ENCODE measurements at places on chromosomes 3 and 15.

- no peak for DNase-seq
Observed at GRCh38 chr3:134037168-134037567, 7.4 kb upstream of the SLCO2A1 start.

GRCh38 chr3:52930748-52931147 lies 33.4 kb upstream of the STIMATE start:
- DNase-seq: no peak

DNA sequence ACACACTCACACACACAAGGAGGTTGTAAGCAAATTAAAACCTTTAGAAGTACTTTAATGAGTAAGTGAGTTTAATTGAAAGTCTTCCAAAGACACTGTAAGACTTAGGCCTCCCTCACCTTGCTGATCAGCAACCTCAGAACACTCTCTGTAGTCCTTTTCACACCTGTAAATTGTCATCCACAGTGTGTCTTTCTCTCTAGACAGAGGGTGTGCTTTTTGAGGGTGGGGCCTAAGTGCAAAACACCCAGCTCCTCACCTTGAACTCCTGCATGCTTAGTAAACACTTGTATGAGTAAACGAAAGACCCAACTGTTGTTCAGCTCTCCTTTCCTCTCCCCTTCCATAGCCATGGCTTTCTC lies 183.2 kb upstream of the IL12A start:
- no peak for DNase-seq

DNA sequence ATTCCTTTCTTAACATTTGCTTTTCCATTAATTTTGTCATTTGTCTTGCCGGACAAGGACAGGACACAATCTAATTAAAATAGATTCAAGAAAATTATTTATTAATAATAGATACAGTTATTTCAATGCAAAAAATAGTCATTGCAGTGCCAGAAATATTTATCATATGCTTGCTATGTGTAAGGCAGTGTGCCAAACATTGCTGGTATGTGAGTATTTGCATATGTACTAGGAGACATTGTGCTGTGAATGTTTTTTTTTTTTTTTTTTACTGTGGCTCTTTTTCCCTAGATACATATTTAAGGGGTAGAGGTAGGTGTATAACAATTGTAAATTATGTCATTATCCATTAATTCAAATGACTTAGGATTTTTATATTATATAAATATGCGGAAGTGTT lies 23.3 kb downstream of the SPRED1 start:
- peak; percentile 90 for DNase-seq

- no peak for DNase-seq
Observed at GRCh38 chr3:11009898-11010297, 17.4 kb downstream of the SLC6A1 start.

DNA sequence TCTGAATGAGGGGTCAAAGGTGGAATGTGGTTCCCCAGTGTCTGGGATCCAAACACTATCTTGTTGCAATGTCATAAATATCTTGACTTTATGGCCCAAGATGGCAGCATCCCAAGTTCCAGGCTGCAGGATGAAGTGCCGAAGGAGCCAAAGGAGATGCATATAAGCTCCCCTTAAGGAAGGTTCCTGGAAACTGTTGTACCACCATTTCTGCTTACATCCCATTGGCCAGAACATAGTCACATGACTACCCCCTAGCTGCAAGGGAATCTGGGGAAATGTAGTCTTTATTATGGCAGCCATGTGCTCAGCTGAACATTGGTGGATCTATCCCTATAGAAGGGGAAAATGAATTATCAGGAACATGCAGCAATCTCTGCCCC lies 54.3 kb downstream of the BDH1 start:
- no peak for DNase-seq

GRCh38 chr3:14885307-14885706 lies 62.1 kb upstream of the NR2C2 start:
- DNase-seq: no peak

GRCh38 chr3:65723985-65724384 lies 314.7 kb downstream of the MAGI1 start:
- no peak for DNase-seq

GRCh38 chr15:99435877-99436541 lies 129.8 kb upstream of the MEF2A start:
- DNase-seq: no peak

GRCh38 chr15:95620934-95621579 lies 709.4 kb upstream of the NR2F2 start:
- peak; percentile 25 for DNase-seq

GRCh38 chr3:14305324-14305723 lies 97.1 kb upstream of the SLC6A6 start:
- DNase-seq: no peak

DNA sequence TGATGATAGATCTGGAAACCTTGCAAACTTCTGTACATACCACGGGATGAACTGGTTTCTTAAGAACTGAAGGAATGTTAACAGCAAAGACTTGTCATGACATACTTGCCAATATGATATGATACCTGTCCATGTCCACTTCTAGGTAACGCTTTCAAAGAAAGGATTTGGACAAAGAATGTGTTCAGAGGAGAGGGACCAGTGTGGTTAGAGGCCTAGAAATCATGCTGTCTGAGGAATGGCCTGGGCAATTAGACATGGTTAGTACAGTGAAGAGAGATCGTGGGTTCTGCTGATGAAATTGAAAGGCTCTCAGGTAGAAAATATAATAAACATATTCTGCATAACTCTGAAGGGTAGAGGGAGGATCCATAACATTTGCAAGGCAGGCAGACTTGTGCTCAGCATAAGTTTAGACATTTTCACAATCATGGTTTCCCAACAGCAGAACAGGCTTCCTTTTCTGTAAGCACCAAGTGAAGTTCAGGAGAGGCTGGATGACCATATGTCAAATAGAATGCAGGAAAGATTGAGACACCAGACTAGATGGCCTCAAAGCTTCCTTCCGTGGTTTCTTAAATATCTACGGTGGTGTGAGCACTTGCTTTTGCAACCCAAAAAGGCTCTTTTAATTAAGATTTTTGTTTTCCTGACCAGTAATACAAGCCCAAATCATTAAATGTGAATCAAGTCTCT lies 39.9 kb downstream of the TGFBR2 start:
- peak; percentile 46 for DNase-seq

GRCh38 chr15:36642311-36642710 lies 62.9 kb downstream of the CDIN1 start:
- no peak for DNase-seq

DNA sequence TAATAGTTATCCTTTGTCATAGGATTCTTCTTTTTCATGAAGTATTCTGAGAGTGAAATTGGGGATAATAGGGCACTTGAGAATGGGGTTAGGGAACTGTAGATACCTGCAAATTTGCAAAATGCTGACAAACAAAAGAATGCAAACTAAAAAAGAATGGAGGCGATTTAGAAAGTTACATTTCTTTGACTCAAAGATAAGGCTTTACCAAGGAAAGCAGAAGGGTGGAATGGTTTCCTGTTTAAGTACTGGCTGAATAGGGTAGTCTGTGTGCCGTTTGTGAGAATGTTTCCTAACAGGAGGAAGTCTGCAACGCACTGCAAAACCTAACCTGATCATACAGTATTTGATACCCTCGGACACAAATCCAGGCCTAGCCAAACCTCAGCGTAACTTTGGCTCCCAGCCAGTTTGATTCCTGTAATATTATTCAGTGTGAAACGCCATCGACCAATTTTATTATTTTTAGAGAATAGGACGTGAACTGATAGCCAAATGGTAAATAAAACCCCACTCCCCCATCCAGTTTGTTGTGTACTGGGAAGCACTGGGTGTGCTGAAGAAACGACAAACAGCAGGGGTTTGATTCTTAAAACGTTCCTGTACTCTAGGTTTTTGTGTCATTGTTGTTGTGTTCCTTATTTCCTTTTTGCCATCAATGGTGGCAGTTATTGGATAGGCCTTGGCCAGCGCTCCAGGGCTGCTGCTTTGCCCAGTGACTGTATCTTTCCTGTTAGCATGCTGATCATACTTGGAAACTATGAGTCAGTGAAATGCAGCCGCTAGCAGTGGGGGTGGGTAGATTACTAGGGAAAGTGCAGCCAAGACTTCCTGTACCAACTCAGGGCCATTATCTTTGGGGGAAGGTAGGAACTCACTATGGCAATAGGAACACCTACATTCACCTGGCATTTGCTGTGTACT lies 148.0 kb upstream of the TBL1XR1 start:
- peak; percentile 96 for DNase-seq
